ENCODE measurements at places on chromosomes 5 and 9.
A peak's percentile ranks its signal among the peaks of the same experiment; 100 is the strongest.

GRCh38 chr5:173915310-173916014 lies 27.3 kb downstream of the CPEB4 start:
- DNase-seq: peak; percentile 45

GRCh38 chr9:131960851-131961495 lies 118.7 kb downstream of the MED27 start:
- DNase-seq: peak; percentile 64

DNA sequence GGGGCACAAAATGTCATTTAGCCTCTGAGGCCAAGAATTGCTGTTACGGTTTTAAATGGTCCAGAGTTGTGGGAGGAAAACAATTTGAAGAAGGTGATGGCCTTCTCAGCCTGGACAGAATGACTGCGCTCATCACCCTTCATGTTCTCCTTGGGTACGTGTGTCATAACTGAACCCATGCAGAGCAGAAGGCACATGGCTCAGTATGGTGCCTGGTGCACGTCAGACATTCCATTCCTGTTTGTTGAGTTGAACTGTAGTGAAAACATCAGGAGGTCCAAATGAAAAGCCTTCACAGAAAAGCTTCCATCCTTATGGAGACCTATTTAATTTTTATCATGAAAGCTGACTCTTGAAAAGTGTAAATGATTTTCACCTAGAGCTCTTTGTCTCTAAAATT lies 133.2 kb downstream of the CFAP90 start:
- no peak for DNase-seq

DNA sequence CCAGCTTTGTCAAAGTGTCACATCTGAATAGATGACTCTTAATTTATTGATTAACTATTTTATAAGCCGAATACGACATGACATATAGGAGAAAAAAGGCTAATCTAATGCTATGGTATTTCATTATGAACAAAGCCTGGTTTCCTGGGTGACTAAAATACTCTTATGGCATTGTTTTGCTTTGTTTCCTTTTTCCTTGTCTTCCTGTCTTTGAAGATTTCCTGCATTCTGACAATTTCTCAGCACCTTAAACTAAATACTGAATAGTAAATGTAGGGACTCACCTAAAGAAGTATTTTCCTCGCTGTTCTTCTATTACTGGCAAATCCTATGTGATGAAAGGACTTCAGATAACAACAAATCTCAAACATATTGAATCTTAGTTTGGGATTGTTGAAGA lies 1284.5 kb downstream of the EFNA5 start:
- no peak for DNase-seq

- no peak for DNase-seq
Observed at GRCh38 chr5:100913298-100913697, 10.2 kb upstream of the ST8SIA4 start.

- DNase-seq: no peak
Observed at GRCh38 chr5:12315461-12315860, 411.2 kb upstream of the CTNND2 start.

All from tongue (tissue), 3 donors.